ENCODE measurements at places on chromosomes 1 and 21.

DNA sequence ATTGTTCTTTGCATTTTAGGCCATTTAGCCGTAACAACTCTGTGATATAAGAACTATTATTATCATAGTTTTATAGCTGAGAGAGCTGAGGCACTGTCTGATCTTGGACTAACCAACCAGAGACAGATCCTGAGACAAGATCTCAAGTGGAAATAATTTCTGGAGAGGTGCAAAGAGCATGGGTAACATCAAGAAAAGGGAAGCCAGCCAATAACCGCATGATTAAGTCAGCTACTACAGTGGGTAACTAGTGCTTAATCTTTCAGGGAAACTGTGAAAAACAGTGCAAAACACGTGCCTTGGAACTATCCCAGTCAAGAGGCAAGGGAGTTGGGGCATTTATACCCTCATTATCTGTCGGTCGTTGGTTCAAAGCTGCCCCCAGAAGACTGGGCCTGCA, 105.8 kb downstream of the OMA1 start:
- no peak for DNase-seq

DNA sequence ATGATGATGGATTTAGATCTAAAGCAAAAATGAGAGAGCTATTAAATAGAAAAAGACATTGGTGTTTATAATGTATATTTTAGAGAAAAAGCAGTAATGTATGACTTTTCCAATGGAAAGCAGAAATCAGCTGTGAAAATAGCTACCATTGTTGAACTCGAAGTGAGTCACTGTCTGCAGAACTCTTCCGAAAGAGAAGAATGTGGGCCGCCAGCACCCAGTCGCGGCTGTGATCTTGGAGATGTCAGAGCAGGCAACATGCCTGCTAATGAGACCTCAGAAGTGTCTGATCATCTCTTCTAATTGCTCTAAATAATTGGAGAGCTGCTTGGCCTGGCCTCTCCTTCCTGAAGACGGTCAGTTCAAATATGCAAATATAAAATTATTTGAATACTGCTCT, 333.6 kb upstream of the RUNX1 start:
- no peak for DNase-seq

GRCh38 chr1:176517484-176517883, 54.5 kb downstream of the PAPPA2 start:
- DNase-seq, result no peak

GRCh38 chr1:66981679-66982078, 56.9 kb downstream of the MIER1 start:
- no peak for DNase-seq

GRCh38 chr1:25039229-25039628, 109.2 kb upstream of the RUNX3 start:
- DNase-seq, result no peak

- DNase-seq, result no peak
These were observed 15.9 kb upstream of the OSBPL9 start for GRCh38 chr1:51600965-51601364.

GRCh38 chr21:44530221-44530902, 9.6 kb downstream of the KRTAP10-1 start:
- no peak for DNase-seq

DNA sequence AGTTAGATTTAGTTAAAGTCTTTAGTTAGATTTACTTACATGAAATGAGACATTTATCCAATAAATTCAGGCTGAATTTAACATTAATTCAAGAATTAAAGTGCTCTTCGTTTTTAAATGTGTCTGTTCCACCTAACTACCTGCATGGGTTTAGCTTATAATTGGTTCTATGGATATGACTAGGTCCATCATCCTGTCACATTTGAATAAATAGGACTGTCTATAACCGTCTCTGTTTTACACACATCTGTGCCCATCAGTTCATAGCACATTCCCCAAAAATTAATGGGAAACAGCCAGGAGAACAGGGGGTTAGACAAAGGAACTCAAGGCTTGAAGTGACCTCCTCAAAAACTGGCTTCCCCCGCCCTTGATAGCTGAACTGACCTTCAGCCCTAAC, 219.6 kb downstream of the MRPL39 start:
- DNase-seq, result no peak

GRCh38 chr1:67815303-67816094, 17.8 kb downstream of the GNG12 start:
- no peak for DNase-seq

- DNase-seq, result no peak
These were observed 85.4 kb upstream of the PBX1 start for GRCh38 chr1:164473544-164473943.

DNA sequence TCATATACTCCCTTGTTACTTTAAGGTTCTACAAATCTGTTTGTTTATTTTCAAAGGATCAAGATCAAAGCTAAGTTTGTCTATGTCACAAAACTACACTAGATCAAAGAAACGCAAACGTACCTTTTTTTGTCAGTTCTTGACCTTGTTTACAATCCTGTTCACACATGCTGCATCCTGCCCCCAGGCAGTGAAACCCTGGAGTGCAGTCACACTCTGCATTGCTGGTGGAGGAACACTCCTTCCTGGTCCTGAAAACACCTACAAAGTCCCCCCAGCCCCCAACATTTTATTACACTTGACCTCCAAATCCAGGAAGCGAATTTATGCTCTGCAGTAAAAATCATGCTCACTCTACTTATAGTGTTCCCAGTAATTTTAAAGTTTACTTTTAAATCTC, 2.6 kb downstream of the TNFRSF9 start:
- no peak for DNase-seq

DNA sequence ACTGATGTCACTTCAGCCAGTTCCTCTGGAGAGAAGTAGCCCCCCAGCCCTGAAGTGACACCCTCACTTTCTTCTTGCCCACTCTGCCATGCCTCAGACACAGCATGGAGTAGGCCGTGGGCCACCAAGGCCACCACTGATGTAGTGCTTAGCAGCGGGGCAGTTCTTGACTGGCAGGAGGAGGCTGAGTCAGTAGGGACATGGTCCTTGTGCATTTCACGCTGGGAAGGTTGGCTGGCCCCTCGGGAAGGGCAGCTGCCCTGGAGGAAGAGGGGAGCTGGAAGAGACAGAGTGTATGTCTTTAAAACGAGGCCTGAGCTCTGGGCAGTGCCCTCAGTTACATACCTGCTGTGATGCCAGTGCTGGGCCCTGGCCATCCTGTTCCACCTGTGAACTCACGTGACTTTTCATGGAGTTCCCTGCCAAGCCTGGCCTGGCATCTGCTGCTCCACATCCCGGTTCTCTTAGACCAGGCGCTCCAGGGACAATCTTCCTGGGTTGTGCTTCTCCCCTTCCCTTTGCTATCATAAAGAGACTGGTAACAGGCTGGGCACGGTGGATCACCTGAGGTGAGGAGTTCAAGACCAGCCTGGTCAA, 158.6 kb upstream of the TMEM51 start:
- no peak for DNase-seq

Measured in neural crest cell (in vitro differentiated cells).